Effector memory CD4-positive, alpha-beta T cell (primary cell): ENCODE measurements at places on chromosomes 5 and 9.

DNA sequence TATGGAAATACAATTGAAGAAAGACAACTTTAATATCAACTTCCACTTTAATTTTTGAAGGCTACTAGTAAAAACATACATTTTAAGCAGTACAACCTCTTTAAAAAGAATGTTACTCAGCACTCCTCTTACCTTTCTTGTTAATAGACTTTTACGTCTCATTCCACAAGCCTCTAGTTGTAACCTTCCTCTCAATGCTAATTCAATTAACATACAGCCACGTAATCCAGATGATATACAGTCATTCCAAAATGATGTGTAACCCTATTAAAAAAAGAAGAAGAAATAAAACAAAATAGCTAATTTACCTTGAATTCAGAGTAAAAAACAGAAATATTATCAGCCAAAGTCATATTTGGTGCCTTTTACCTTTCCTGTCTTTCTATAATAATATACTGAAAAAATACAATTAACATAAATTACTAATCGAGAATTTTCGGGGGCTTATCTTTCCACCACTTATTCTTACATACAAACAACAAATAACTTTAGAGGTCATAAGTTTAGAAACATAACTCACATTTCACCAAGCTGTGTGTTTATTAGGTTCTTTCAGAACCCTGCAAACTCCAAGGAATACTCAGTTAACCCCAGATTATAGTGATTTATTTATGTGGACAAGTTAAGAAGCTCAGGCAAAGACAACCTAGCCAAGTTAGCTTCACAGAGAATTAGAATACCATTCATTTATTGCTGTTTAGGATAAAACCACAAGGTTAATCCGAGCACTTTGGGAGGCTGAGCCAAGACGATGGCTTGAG, 30.3 kb downstream of the GOLPH3 start:
- DNase-seq: no peak

- no peak for DNase-seq
Observed at GRCh38 chr9:95733741-95734666, 141.5 kb upstream of the ERCC6L2 start.

- DNase-seq: no peak
Observed at GRCh38 chr5:1292846-1293415, 1.9 kb downstream of the TERT start.

- DNase-seq: no peak
Observed at GRCh38 chr5:88288528-88289197, 20.0 kb upstream of the TMEM161B start.

- DNase-seq: no peak
Observed at GRCh38 chr9:78566948-78567675, 270.2 kb downstream of the PSAT1 start.

DNA sequence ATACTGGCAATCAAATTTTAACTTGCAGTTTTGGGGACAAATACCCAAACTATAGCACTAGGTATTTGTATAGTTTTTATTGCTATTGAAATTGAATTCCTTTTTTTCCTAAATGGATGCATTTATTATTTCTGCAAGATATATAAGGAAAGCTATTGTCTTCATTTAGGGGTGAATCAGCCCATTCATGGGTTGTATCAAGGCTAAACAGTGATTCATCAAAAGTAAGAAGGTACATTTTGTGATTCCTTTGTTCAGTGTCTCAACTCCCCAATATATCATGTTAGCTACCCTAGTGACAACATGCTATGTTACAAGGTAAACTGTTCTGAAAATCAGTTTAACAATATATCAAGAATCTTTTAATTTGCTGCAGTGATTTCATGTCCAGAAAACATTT, 185.7 kb downstream of the PLK2 start:
- no peak for DNase-seq

GRCh38 chr5:16304846-16305245, 125.3 kb upstream of the MARCHF11 start:
- no peak for DNase-seq
